Kidney capillary endothelial cell (primary cell): ENCODE measurements at places on chromosomes 11 and 22.

DNA sequence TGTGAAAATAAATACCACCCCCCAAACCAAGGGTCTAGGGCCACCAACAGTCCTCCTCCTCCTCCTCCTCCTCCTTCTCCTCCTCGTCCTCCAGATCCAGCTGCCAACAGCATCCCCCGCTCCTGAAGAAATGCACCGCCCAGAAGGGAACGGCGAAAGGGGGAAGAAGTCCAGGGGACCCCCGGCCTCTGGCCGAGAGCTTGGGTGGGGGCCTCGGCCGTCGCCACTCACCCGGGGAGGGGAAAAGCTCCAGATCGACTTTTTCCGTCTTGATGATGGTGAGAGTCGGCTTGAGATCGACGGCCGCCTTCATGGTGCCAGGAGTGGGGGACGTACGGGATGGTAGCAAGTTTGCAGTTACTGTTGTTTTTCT lies 65.7 kb downstream of the ETS1 start:
- no peak for DNase-seq

- no peak for DNase-seq
These were observed 134.0 kb upstream of the TEAD1 start for GRCh38 chr11:12540075-12540680.

GRCh38 chr11:46541593-46542371 lies 52.0 kb downstream of the AMBRA1 start:
- no peak for DNase-seq

DNA sequence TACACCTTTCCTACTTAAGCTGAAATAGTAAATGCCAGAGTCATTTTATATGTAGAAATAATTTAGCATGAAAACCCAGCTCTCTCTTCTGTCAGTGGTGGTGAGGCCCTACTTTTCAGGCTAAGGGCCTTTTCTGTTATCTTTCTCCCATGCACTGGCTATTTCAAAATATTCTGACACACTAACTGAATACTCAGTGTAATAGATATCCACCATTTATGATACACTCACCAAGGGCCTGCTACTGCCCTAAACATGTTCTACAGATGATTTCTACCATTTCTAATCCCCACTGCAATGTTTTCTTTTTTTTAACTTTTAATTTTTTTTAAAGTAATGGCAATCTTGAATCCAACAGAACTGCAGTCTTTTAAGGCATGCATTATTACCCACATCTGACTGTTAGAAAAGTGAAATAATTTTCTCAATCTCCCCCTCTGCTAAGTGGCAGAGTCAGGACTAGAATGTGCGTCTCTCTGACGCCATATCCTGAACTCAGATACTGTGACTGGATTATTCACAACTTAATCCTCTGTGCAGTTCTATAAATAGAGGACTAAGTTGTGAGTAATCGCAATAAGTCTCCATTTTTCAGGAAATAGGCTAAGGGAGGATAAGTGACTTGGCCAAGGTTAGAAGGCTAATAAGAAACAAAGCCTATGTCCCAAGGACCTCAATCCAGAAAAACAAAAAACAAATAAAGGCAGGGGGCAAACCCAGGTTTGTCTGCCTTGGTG lies 44.0 kb downstream of the GRAMD1B start:
- DNase-seq, result peak; percentile 96

DNA sequence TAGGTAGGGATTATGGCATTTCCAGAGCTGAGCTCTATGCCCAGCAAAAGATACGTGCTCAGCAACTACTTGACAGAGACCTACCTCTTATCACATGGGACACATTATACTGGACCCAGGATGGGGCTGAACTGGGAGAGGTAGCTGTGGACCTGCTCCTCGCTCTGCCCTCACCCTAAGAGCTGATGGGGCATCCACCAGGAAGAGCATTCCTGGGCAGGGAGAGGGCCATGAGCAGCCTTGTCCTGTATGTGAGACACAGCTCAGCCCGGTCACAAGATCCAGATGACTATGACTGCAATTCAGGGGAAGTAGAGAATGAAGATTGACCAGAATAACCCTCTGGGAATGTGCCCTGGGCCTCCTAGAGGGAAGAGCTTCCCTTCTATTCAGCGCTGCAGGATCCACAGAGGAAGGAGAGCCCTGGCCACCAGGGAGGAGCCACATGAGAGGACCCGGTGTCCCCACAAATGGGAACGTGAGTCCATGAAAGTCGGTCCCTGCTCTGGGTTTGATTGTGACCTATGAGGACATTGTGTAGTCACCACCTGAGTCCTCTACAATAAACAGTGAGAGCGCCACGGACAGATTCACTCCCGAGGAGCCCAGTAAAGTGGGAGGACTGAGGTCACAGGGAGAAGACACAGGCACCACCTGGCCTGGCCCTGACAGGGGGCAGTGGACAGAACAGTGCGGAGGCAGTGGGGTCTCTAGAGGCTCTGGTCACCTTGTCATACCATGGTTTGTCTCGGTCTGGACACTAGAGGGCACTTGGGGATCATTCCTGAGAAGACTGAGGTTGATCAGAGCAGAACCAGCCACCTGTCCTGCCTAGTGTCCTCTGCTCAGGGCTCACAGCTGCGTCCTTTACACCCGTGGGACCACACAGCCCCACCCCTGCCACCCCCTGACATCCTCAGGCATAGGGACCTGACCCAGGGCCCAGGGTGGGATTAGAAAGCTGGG lies 99.5 kb downstream of the ZNF280B start:
- no peak for DNase-seq

GRCh38 chr11:69644071-69644961 lies 3.4 kb downstream of the CCND1 start:
- DNase-seq, result peak; percentile 33

DNA sequence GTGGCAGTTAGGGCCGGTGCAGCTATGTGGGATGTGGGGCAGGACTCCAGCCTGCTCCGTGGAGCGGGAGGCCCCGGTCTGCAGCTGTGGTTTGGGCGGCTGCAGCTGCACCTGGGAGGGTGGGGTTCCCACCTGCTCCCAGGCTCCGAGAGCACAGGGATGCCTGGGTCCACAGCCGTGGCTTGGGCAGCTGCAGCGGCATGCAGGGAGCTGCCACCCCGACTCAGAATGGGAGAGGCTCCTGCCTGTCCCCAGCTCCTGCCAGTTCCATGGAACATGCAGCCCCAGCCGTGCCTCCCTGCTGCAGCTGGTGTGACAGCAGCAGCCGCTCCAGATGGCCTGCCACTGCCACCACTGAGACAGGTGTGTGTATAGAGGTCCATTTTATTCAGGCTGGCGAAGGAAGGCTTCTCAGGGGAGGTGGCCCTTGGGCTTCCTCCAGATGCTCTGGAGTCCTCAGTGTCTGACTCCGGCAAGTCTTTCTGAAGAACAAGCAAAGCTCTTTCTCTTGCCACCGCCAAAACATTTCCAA lies 21.8 kb upstream of the UPK3A start:
- DNase-seq, result no peak

GRCh38 chr22:25900880-25901279 lies 158.9 kb downstream of the MYO18B start:
- no peak for DNase-seq

GRCh38 chr11:72132646-72133045 lies 2.9 kb upstream of the FOLR3 start:
- DNase-seq, result no peak

DNA sequence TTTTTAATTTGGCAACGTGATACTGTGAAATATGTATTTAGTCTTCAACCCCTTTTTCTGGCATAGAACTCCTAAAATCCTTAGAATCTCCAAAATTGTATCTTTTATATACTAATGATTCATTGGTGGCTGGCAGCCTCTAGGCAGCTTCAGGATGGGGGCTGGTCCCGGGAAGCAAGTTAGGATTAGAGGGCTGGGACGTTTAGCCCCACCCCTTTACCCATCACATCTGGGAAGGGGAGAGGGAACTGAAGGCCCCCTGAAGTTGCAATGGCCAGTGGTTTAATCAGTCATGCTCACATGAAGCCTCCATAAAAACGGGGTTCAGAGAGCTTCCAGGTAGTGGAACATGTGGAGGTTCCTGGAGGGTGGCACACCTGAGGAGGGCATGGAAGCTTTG lies 7.1 kb downstream of the IL17RA start:
- DNase-seq, result no peak

GRCh38 chr22:21828268-21828638 lies 39.2 kb downstream of the MAPK1 start:
- DNase-seq, result no peak

DNA sequence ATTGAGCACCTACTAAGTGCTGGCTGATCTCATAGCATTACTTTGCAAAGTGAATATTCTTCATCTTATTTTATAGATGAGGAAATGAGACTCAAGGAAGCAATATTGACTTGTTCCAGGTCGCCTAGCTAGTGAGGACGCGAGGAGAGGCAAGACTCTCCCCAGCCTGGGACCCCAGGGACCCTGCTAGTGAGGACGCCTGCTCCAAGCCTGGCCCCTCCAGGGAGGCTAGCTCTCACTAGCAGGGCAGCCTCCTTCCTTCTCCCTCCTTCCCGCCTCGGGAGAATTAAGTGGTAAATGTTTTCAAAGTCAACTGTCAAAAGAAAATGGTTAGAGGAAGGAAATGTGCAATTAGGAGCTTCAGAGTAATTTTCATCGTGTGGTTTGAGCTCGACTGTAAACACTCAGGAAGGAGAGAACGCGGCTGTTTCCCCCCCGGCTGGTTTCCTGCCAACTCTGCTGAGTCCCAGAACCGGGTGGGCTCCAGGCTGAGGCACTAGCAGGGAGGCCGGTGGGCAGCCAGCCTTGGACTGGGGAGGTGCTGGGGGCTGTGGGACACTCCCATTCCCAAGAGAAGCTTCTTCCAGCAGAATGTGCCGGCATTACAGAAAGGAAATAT lies 17.9 kb downstream of the MYEOV start:
- peak; percentile 50 for DNase-seq

GRCh38 chr11:34238533-34238932 lies 119.3 kb downstream of the ABTB2 start:
- no peak for DNase-seq

DNA sequence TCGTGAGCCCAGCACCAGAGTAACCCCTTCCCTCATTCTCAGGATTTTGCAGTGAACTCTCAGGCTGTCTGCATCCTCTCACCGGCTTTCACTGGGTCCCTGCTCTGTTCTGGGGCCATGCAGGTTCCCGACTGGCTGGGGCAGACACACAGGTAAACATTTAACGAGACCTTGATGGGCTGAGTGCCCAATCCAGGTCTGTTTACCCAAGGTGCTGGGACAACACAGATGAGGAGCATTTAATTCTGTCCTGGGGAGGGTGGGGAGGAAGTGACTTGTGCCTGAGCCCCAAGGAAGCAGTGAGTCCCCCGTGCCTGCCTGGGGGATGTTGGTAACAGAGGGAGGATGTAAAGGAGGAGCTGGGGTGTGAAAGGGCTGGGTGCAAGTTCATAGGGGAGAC lies 4.4 kb downstream of the BIK start:
- DNase-seq, result no peak

DNA sequence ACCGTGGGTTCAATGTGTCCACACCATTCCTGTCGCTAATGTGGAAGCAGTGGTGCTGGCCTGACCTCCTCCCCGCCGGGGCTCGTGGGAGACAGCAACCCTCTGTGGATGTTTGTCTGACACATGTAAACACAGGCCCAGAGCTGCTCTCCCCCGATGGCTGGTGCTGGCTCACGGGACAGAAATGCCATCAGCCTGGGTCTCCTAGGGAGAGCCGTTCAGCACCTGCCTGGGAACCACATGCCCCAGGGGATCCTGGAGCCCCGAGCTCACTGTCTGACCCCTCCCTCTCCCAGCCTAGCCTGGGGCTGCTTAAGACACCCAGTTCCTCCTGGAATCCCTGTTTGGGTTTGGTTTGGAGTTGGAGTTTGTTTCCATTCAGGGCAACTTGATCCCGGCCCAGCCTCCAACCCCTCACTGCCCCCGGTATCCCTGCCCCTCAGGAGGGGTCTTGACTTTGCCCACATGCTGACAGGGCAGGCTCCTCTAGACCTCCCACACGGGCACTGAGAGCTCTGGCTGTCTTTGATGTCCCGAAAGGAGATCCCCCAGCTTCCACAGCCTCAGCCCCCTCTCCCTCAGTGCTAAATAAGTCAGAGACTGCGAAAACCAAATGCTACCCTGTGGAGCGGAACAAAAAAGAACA lies 50.9 kb upstream of the WNT11 start:
- no peak for DNase-seq

- DNase-seq, result no peak
These were observed 32.4 kb downstream of the PIK3IP1 start for GRCh38 chr22:31259798-31260473.

- no peak for DNase-seq
These were observed 209.9 kb upstream of the NCAM1 start for GRCh38 chr11:112751329-112751728.

- no peak for DNase-seq
These were observed 47.8 kb downstream of the BRSK2 start for GRCh38 chr11:1437500-1437899.

DNA sequence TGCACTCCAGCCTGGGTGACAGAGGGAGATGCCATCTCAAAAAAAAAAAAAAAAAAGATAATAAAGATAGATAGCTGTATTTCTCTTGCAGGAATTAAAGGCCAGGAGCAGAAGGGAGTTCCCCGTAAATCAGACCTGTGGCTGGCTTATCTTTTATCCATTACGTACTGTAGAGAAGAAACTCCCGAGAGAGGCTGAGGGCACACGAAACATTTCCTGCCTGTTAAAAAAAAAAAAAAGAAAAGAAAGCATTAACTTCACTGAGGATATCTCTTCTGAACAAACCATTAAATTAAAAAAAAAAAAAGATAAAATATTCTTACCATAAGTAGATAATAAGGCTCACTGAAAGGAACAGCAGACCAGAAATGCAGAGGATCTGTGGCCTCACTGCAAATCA lies 22.5 kb downstream of the P4HA3 start:
- DNase-seq, result no peak

- no peak for DNase-seq
These were observed 28.2 kb upstream of the SLC22A12 start for GRCh38 chr11:64562723-64563351.

DNA sequence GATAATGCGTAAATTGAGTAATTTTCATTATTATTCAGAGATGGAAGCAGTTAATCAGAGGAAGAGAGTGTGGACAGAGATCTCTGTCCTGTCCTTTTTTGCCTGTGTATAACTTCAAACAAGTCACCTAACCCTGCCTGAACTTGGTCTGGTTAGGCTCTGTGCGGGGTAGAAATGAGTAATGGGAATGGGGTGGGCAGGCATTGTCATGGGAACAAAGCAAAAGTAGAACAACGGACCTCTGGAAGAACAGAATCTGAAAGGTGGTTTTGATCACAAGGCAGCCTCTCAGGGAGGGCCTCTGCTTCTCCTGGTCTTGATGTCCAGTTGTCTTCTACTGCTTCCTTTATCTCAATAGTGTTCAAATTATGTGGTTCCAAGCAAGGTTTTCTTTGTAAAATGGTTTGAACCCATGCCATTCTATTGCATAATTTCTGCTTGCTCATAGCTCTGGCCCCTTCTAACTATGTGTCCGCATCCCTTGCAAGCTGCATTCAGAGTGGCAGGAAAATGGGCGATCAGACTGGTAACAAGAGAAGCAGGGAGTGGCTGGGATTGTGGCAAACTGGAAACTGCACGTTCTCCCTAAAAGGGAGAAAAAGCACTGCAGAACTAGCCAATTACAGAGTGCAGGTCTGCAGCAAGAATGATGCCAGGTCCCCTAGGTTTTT lies 76.1 kb downstream of the PRR5L start:
- DNase-seq, result no peak

GRCh38 chr11:68039526-68040086 lies 781 bp downstream of the TCIRG1 start:
- no peak for DNase-seq
